G401 (cell line): ENCODE measurements at places on chromosomes 4 and X.
A peak's percentile ranks its signal among the peaks of the same experiment; 100 is the strongest.

- no peak for DNase-seq
Measured at GRCh38 chr4:39305912-39306677, 60.1 kb downstream of the RFC1 start.

GRCh38 chr4:165766018-165766417 is 107.0 kb upstream of the TLL1 start:
- DNase-seq, result no peak

GRCh38 chr4:124684301-124684700 is 28.2 kb downstream of the ANKRD50 start:
- DNase-seq, result no peak

DNA sequence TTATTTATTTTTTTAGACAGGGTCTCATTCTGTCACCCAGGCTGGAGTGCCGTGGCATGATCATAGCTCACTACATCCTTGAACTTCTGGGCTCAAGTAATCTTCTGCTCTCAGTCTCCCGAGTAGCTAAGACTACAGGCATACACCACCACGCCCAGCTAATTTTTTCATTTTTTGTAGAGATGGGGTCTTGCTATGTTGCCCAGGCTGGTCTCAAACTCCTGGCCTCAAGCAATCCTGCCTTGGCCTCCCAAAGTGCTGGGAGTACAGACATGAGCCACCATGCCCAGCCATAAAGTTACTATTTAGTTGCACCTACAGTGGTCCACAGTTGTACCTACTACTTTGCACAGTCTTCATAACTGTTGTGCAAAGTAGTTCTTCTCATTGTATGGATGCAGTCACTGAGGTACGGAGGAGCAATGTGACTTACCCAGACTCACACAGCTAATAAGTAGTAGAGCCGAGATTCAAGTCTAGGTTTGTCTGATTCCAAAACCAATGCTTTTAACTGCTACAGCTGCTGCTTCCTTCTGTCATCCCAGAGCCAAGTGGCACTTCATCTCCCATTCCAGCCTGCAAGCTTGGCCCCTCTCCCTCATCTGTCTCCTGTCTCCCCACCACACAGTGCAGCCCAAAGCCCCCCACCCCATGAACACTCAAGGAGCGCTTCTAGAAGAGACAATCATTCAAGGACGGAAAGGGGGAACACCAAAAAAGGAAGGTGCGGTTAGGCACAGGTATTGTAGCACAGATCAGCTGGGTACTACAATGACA is 24.0 kb upstream of the IQSEC2 start:
- no peak for DNase-seq

DNA sequence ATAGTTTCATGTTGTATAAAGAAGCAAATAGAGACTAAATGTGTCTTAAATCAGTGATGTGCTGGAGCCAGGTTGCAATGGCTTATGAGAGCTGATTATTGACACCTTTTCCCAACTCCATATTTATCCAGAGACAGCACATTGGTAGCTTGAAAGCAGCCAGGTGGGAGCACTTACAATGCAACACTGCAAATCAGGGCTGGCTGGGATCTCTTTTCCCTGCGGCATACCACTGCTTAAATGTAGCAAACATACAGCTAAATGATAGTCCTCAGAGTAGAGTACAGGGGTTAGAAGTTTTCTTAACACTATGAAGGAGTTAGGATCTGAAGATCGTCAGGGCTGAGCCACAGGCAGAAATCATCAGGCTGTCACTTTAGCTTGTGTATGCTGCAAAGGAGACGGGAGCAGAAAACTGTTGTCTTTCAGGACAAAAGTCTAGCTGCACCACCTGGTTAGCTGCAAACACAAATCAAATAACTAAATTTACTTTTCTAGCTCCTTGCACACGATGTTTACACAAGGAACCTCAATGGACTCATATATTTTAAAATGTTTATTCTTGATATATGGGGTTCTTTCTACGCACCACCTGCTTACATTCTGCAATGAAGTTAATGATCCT is 527.3 kb downstream of the TLL1 start:
- DNase-seq, result no peak

- no peak for DNase-seq
Measured at GRCh38 chr4:16122308-16122711, 38.5 kb upstream of the PROM1 start.

GRCh38 chrX:105375816-105376215 is 155.3 kb upstream of the TEX13A start:
- DNase-seq, result no peak

- DNase-seq, result peak; percentile 20
Measured at GRCh38 chr4:77994194-77994721, 62.9 kb upstream of the FRAS1 start.

- no peak for DNase-seq
Measured at GRCh38 chrX:20230406-20230805, 36.3 kb downstream of the RPS6KA3 start.

DNA sequence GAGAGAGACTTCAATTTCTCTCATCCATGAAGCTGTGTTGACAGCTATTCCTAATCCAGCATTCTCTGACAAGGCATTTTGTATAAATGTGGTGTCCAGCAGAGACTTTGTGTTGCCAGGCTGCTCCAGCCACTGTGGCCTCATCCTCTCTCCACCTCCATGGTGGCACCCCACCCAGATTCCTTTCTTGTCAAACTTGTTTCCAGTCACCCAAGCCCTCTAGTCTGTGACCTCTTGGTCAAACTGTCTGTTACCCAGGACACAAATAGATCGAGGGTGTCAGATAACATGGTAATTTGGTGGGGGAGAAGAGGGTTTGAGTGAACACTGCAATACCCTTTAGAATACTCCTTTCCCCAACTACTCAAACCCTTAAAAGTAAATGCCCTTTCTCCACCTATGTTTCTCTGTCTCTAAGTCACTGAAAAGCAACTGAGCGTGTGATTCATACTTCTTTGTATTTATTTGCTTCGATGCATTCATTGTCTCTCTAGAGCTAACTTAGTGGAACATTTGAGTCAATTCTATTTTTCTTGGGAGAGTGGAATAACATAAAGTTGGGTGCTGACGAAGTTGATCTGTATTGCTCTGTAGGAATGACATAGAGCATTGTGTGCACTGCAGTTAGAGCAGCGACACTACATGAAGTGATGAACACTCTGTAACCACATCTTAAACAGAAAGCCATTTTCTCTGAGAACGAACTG is 13.7 kb downstream of the PITX2 start:
- DNase-seq, result no peak

GRCh38 chrX:14616301-14616700 is 87.0 kb downstream of the GLRA2 start:
- DNase-seq, result peak; percentile 56

DNA sequence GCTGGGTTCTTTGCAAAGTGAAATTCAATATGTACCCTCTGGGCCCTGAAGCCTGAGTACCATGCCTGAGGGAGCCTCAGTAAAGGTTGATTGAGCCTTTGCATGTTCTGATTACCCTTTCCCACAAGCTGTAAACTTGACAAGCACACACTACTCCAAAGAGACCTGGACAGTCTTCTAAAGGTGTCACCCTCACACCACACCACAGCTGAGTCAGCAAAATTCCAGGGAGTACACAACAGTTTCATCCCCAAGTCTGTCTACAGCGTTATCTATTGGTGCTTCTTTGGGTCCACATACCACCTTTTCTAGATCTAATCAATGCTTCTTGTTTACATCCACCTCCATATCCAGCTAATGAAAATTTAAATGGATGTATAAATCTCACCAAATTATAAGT is 180.8 kb downstream of the AMELX start:
- no peak for DNase-seq

GRCh38 chr4:183430317-183430993 is 14.0 kb upstream of the CDKN2AIP start:
- no peak for DNase-seq

DNA sequence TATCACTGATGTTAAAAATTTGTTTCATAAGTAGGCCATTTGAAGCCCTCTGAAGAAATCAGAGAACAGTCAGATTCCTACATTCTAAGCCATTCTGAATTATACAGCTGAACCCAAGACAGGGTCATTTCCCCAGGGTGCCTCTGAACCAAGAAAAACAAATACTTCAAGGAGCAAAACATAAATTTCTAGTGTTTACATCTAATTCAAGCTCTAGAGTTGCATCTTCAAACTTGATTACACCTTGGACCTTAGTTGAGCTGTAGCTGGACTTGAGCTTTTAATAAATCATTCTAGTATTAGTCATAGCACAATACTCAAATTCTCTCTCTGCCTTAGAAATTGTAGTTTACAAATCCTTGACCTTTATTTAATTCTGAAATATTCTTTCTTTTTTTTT is 87.6 kb upstream of the IL15 start:
- no peak for DNase-seq

DNA sequence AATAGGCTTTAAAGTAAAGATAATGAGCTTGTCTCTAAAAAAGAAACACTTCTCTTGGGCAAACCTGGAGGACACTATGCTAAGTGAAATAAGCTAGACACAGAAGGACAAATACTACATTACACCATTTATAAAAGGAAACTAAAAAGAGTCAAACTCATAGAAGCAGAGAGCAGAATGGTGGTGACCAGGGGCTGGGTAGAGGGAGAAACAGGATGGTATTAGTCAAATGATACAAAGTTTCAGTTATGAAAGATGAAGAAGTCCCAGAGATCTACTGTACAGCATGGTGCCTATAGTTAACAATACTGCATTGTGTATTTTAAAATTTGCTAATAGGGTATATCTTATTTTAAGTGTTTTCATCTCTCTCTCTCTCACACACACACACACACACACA is 28.5 kb downstream of the ACSL4 start:
- no peak for DNase-seq

DNA sequence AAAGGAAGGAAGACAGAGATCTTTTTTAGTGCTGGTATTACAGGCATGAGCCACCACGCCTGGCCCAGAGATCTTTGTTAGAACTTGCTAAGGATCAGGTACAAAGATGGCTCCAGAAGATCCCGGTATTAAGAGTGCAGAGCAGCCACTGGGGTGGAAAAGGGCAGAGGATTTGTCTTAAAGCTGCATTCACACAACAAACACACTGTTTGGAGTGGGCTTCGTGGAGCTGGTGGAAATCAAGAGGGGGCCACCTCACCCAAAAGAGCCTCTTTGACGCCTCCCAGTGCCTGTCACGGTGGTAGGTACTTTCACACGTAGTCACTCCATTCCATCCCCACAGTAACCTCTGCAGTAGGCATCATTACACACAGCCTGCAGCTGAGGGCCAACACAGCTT is 13.3 kb downstream of the HELT start:
- DNase-seq, result no peak

GRCh38 chr4:129145222-129145730 is 49.3 kb downstream of the C4orf33 start:
- no peak for DNase-seq

- DNase-seq, result no peak
Measured at GRCh38 chr4:8835521-8836365, 35.9 kb downstream of the HMX1 start.

DNA sequence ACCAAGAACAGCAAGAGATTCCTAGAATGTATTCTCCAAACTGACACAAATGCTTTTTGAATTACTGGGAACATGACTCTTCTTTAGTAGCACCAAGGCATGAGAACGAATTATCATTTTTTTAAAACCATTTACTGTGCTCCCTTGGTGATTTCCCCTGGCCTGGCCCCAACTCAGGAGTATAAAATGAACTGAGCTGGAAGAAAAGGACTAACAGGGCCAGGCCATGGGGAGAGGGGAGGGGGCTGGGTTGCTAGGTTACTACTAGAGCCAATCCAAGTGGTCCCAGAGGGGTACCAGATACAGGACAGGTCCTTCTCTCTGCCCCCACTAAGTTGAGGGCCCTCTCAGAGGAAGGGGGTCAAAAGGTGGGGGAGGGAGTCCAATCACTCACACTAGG is 23.1 kb downstream of the SASH3 start:
- DNase-seq, result no peak

- DNase-seq, result no peak
Measured at GRCh38 chr4:8102076-8102355, 56.6 kb downstream of the ABLIM2 start.

- no peak for DNase-seq
Measured at GRCh38 chr4:167088115-167088514, 146.2 kb downstream of the SPOCK3 start.

DNA sequence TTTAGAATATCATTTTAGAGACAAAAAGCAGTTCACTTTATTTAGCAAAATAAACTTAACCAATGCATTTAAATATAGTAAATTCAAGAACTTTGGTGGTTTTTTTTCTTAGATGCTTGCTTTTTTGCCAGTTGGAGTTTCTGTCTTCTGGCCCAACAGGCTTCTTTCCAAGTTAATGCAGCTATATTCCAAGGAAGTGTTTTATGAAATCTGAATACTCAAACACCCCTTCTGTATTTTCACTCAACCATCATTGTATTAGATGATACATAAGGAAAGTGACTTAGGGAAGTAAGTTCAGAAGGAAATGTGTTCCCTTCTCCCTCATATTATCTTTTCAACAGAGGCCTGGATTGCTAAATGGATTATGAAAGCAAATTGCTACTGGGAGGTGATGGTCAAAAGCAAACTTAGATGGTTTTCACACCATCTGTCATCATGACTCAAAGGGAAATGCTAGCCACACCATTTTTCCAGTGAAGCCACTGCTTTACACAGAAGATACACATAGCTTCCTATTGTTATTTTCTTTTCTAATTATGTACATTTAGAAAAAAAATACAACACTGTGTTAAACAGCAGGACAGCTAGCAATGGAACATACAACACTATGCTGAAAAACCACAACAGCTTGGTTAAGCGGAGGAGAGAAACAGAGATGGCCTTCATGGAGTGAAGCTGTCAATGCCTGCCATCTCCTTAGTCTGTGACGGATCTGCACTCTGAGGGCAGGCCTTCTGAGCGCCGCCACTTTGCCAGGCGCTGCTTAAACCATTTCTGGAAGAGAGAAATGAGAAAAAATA is 32.9 kb downstream of the HOPX start:
- DNase-seq, result no peak

DNA sequence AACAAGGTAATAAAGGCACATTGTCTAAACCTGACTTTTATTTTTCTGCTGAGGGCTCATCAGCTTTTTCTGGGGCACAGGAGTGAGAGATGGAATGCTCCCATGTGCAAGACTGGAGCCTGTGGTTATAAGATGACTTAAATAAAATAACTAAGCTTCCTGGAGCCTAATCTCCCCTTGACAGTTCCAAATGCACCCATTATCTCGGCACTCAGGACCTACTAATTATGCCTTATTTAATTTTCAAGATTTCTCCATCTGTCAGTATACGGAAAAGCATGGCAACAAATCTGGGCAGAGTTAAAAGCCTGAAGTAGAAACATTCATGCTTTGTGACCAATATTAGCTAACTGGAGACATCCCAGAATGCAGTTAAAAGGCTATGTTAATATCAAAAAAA is 416.7 kb upstream of the TEX13C start:
- peak; percentile 41 for DNase-seq

DNA sequence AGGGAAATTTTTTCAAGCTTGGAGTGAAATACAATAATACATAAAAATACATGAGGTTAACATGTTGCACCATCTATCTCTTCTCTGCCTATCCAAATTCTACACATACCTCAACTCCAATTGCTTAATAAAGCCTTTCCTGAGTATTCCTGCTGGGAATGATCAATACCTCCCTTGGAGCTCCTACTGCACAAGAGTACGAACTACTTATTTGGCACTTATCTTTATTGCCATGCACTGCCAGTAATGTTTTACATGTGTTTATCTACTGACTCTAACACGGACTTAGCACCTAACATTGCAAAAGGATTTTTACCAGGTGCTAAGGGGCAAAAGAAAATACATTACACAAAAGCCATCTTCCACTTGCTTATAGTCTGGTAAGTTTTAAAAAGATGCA is 80.2 kb downstream of the ADGRA3 start:
- DNase-seq, result no peak
